Stimulated activated CD8-positive, alpha-beta memory T cell treated with anti-CD3 and anti-CD28 coated beads, Interleukin-7, amount 100 ng/mL, for 24 hours (primary cell): ENCODE measurements at places on chromosomes 2 and 18.

- DNase-seq: no peak
Measured at GRCh38 chr2:182330451-182331305, 96.2 kb downstream of the PDE1A start.

- DNase-seq: no peak
Measured at GRCh38 chr2:238308177-238308576, 12.1 kb upstream of the TRAF3IP1 start.

- DNase-seq: no peak
Measured at GRCh38 chr2:42077343-42077742, 29.5 kb downstream of the PKDCC start.

DNA sequence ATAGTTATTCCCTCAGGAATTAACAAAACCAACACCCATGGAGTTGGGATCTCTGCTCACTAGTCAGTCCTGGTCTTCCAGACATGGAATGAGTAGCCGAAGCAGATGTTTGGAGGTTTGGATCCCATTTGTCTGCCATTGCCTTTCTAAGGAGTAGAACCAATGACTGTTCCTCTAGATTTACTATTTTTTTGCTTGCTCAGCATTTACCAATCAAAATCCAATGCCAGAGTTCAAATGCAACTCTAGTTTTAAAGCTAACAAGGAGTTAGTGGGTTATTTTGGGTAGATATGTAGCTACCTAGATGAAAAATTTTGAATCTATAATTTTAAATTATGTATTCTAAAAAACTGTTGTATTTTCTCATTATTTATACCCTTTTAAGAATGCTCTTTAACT lies 62.6 kb downstream of the MALT1 start:
- DNase-seq: no peak

GRCh38 chr2:132374551-132374950 lies 42.1 kb upstream of the GPR39 start:
- DNase-seq: no peak
